ENCODE measurements at places on chromosomes 1 and 21.

GRCh38 chr21:25462517-25462971 lies 144.7 kb downstream of the MRPL39 start:
- no peak for DNase-seq

GRCh38 chr1:145927916-145928643 lies 796 bp upstream of the RBM8A start:
- DNase-seq = no peak

DNA sequence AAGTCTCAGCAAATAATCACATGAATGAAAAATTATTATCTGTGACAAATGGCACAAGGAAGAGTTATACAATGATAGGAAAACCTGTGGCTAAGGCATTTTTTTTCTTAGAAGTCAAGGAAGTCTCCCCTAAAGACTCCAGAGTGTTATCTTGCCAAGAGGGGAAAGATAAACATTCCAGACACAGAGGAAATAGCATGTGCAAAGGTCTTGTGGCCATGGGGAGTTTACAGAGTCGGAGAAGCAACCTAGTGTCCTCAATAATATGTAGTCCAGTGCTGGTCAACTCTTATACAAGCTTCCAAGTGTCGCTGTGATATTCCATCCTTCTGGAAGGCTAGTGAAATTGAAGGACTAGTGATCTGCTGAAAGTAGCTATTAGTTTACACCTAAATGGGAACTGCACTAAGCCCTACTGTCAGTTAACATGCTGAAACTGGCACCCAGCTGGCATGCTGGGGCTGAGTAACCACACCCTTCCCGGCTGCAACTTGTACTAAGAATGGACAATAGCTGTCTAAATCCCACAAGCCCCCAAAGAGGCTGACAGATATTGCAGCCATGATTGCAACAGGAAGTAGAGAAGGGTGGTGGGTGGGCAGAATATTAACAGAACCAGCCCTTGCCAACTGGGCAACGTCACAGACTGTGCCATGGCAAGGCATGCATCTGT lies 11.5 kb upstream of the ATP1B1 start:
- DNase-seq = no peak

GRCh38 chr1:19191811-19192210 lies 18.3 kb downstream of the UBR4 start:
- no peak for DNase-seq

GRCh38 chr1:236907205-236907604 lies 97.0 kb downstream of the MT1HL1 start:
- DNase-seq = no peak

GRCh38 chr21:31559368-31560119 lies 99.9 kb upstream of the SOD1 start:
- peak; percentile 96 for DNase-seq

DNA sequence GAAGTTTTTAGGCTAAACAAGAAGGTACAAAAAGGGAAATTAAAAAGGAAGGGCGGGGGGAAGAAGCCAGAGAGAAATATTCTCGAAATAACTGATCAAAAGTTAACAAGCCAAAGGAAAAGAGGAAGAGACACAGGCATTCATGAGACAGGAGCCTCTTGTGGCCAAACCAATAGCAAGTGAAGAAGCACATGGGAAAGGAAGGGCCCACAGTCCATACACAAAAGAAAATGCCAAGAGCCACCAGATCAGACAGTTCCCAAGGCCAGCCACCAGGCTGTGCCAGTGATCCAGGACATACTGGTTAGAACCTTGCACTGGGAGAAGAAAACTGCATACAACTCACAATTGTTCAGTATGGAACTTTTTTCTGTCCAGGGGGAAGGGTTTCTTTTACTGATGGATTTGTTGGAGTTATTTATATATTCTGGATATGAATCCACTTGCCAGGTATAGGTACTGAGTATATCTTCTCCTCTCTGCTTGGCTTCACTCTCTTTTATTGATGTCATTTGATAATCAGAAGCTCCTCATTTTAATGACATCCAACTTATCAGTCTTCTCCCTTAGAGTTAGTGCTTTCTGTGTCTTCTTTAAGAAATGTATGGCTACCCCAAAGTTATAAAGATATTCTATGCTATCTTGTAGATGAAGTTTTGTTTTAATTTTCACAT lies 76.8 kb downstream of the CD46 start:
- DNase-seq = peak; percentile 46
